ENCODE measurements at places on chromosomes 1 and 21. TPM values are rescaled to one million over a fixed set of nuclear protein-coding genes. Genes with fewer than 3 reads are reported as not detected.

GRCh38 chr1:40976952-40977690 lies 2.4 kb upstream of the CTPS1 start:
- no peak for DNase-seq

Gene SPRR2A
- not detected for polyA plus RNA-seq

Gene BRDT
- not detected for polyA plus RNA-seq

DNA sequence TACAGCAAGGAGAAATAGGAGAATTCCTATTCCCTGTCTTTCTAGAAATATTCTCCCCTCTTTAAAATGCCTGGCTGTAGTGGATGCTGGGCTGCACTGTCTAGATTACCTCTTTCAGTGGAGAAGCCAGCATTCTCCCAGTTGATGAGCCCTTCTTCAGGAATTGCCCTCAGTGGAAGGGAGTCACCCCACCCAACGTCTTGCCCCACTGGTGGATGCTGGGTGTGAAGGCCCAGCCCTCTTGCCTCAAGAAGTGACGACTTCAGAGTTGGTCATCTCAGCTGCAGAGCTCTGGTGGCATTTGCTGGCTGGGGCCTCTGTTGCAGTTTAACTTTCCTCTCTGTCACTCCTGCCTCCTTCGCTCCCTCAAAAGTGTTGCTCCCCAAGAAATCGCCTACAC lies 248.2 kb downstream of the ATG4C start:
- no peak for DNase-seq

Gene NBPF6
- polyA plus RNA-seq = not detected

DNA sequence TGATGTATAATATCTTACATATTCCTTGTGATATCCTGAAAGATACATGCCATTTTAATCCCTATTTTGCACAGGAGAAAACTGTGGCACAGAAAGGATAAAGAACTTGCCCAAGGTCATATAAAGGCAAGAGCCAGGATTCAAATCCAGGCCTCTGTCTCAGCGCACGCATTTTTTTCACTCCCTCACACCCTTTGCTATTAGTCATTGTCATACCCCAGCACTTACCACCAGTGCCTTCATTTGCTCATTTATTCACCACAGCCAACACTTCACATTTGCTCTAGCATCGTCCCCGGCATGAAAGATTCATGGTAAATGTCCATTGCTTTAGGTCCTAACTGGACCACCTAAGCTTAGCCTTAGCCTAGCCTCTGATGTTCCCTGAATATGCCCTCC lies 14.2 kb downstream of the ALX3 start:
- no peak for DNase-seq
